ENCODE measurements at places on chromosomes 6 and 20.
A peak's percentile ranks its signal among the peaks of the same experiment; 100 is the strongest.

DNA sequence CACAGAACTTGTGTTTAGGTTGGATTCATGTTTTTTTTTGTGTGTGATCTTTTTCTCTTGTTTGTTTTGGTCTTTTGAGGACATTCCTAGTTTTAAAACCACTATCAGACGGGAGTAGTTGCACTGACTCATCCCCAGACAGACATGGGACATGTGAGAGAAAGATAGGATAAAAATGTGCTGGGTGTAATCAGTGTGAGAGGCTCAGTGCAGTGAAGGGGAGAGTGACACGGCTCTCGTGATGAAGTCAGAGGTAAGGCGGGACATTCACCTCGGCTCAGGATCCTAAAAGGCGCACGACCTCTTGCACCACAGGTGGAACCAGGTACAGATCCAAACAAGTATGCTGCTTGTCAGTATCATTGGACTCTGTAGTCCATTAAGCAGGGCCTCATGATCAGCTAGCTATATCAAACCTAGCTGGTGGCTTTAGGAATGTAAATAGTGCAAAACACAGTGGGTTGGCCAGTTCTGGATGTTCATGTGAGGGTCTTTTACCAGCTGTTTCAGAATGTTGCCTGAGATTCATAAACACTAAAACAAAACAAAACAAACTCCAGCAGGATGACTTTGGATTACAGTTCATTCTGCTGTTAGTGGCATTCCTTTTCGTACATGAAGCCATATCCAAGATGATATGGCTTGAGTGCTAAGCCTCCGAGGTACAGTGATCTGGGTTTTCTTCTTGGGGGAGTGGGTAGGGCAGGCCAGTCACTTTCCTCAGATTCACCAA, 18.0 kb downstream of the FOXO3 start:
- no peak for DNase-seq

DNA sequence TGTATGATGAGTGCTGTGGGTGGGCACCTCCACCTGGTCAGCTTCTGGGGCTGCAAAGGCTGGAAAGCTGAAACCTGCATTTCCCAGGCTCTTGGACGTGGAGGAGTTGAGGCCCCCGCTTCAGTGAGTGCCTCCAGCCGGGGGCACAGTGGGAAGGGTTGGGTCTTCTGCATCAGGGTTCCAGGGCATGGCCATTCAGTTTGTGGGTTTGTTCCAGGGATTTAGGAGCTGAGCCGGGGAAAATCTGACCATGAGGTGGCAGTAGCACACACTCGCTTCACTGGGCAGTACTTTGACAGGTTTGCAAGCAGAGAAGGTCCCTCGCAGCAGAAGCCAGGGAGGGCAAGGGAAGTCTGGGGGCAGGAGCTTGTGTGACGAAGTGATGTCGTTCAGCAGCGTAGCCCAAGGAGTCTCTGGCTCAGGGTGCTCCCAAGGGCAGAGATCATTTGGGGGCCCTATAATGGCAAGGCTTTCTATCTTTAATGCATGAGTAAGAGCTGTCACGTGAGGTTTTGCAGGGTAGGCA, 69.5 kb upstream of the SULF2 start:
- no peak for DNase-seq

GRCh38 chr6:54217018-54217417, 91.2 kb upstream of the TINAG start:
- no peak for DNase-seq

DNA sequence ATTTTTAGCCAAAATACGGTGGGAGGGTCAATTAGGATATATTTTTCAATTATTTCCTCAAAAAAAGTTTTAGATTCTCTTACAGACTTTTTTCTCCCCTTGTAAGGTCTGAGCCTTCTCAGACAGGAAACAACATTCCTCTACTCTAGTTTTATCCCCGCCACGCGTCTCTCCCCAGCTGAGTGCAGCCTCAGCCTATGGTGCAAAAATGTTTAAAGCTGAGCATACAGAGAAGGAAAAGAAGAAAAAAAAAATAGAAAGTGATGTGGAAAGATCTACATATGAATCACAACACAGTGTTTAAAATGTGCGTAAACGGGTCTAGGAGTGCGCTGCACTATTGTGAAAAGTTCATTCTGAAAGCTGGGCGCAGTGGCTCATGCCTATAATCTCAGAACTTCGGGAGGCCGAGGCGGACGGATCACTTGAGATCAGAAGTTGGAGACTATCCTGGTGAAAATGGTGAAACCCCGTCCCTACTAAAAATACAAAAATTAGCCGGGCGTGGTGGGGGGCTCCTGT, 159.0 kb downstream of the TRIM27 start:
- no peak for DNase-seq

DNA sequence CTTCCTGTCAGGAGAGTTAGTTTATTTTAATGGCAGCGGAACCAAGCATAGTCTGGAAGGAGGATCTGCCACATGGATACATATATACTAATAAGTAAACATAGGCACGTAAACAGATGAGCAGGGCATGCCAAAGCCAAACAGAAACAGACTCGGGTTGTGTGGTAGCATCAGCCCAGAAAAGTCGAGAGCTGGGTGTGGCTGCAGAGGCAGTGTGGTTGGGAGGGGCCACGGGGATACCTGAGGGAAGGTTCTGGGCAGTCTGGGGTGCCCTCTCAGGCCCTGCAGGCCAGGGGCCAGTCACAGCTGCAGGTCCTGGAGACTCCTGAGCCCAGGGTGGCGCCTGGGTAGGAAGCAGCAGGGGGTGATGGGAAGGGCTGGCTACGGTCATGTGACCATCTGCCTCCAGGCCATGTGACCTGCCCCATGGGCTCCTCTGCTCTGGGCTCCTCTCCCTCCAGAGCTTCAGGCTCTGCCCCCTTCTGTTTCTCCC, 42.8 kb upstream of the MRPS10 start:
- DNase-seq, result no peak

- DNase-seq, result no peak
Measured at GRCh38 chr6:140980265-140980887, 1152.3 kb upstream of the GJE1 start.

GRCh38 chr6:37456816-37457560, 24.0 kb downstream of the CMTR1 start:
- no peak for DNase-seq

DNA sequence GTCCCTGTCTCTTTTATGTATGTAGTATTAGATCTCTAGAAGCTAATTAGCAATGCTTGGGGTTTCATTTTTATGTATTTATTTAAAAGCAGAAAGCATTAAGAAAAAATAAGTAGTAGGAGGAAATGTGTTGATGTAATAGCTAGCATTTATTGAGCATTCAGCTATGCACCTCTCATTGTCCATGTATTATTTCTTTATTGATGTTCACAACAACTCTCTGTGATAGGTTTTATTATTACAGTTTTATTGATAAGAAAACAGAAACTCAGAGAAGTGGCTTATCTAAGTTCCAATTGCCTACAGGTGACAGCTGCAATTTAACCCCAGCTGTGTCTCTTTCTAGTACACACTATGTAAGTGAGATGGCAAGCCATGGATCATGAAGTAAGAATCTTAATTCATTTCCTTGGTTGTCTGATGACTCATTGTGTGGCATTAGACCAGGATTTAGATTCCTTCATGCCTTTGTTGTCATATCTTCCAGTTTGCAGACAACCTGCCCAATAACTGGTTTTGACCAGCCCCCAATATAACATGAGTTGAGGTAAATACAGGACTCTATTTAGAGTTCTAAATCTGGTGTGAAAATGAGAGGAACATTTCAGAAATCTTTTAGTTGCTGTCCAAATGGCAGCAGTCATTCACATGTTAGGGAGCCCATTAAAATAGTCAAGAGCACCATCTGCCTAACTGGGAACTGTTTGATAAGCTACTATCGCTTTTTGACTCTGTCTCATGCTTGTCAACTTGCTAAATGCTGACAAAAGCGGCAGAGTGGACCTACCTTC, 170.8 kb upstream of the PHACTR1 start:
- DNase-seq, result no peak

GRCh38 chr6:711925-712324, 19.0 kb upstream of the EXOC2 start:
- no peak for DNase-seq

DNA sequence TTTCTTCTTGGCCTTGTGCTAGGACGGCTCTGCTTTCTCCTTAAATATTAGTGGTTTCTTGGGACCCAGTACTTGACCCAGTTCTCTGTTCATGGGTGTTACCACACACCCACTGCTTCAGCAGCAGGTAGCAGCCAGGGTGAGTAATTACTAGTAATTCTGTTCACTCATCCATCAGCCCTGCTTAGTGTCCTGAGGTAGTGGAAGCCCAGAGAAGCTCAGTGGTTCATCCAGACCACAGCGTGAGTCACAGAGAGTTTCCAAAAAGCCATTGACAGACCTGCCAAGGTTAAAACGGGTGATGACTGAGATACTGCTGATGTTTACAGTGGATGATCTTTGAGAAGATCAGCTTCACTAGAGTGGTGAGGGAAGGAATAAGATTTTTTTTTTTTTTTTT, 51.7 kb upstream of the HINT3 start:
- DNase-seq, result peak; percentile 72

- DNase-seq, result no peak
Measured at GRCh38 chr6:126077810-126078776, 91.8 kb downstream of the TRMT11 start.

GRCh38 chr6:113047148-113047547, 700.0 kb downstream of the RFPL4B start:
- DNase-seq, result no peak

GRCh38 chr6:138422861-138423260, 18.8 kb downstream of the HEBP2 start:
- no peak for DNase-seq

- DNase-seq, result peak; percentile 23
Measured at GRCh38 chr20:208942-209566, 18.0 kb upstream of the DEFB129 start.
